Activated gamma-delta T cell treated with Interleukin-2 at 50 U/mL for 16 hours (primary cell): ENCODE measurements at places on chromosomes 6 and 20.

GRCh38 chr6:110814102-110815014, 911 bp downstream of the CDK19 start:
- DNase-seq: peak; percentile 50

DNA sequence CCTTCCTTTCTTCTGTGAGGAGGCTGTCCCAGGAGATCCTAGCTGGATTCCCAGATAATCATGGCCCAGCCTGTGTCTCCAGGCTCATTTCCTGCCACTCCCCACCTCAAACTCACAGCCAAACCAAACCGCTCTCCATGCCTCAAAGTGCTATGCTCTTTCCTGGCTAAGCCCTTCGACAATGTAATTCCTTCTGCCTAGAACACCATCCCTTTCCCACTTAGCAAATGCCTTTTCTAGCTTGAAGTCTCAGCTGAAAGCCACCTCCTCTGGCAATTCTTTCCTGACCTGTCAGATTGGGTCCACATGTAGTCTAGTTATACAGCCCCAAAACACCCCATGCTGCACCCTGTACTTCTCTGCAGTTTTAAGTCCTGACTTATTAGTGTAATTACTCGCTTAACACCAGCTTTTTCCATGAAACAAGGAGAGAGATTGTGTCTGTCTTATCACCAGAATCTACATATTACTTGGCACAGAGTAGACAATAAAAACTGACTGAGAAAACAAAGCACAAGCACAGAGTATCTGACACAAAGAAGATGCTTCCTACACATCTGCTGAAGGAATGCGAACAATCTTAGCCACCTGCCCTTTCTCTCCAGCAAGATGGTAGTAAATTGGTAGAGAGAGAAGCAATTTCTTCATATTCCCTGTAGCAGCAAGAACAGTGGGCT, 5.4 kb downstream of the TRIM26 start:
- no peak for DNase-seq

DNA sequence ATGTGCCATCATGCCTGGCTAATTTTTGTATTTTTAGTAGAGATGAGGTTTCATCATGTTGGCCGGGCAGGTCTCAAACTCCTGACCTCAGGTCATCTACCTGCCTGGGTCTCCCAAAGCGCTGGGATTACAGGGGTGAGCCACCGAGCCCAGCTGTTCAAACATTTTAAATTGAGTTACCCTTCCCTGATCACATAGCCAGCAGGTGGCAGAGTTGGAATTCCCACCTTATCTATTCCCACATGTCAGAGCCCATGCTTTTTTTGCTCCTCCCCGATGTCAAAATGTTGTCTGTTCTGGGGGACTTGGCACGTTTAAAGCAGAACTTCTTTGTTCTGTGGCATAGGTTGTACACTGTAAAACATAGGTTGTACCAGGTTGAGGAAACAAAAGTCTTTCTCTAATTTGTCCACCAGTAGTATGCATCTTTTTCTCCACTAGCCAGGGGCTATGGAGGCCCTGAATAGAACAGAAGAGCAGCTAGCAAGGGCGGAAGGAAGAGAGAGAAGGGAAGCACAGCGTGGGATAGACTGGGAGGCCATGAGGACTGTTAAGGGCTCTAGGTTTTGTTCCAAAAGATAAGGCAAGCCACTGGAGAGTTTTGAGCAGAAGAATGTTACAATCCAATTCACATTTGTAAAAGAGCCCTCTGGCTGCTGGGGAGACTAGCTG, 7.3 kb upstream of the LBP start:
- DNase-seq: no peak

GRCh38 chr20:10432079-10432478, 1.9 kb downstream of the MKKS start:
- DNase-seq: no peak

- DNase-seq: no peak
Observed at GRCh38 chr6:30283761-30284160, 43.0 kb upstream of the TRIM39 start.

GRCh38 chr20:17875981-17876385, 92.6 kb downstream of the SNX5 start:
- no peak for DNase-seq

- no peak for DNase-seq
Observed at GRCh38 chr6:111898452-111898851, 25.2 kb upstream of the FYN start.

DNA sequence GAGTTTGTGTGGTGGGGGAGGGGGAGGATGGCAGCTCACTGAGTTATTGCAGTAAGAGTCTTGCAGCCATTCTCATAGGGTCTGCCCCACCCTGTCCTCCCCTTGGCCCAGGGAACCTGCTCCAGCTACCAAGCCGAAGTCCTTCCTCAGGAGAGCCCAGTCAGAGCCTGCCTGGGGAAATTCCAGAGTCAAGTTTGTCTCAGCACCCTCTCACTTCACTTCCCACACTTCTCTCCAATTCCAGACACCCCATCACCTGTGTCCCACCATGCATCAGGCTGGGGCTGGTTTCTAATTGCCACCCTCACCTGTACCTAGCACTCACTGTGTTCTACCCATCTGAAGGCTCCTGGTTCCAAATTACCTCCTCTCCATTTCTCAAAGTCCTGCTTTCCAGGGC, 10.3 kb upstream of the SLC22A16 start:
- no peak for DNase-seq

GRCh38 chr20:10622657-10623418, 51.0 kb downstream of the JAG1 start:
- no peak for DNase-seq

DNA sequence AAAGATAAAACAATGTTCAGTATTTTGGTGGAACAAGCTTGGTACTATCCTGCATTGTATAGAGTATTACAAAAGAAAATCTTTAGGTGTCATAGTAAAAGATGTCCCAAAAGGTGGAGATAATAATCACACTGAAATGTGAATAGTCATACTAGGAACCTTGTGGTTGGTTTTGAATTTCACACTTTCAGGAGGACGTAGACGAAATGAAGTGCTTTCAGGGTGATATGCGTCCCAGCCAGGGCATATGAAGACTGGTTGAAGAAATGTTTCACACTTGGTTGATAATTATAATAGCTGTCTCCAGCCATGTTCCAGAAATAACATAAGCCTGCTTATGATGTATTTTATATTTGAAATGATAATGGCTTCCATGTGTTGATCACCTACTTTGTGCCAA, 60.4 kb downstream of the SCAND1 start:
- DNase-seq: no peak

DNA sequence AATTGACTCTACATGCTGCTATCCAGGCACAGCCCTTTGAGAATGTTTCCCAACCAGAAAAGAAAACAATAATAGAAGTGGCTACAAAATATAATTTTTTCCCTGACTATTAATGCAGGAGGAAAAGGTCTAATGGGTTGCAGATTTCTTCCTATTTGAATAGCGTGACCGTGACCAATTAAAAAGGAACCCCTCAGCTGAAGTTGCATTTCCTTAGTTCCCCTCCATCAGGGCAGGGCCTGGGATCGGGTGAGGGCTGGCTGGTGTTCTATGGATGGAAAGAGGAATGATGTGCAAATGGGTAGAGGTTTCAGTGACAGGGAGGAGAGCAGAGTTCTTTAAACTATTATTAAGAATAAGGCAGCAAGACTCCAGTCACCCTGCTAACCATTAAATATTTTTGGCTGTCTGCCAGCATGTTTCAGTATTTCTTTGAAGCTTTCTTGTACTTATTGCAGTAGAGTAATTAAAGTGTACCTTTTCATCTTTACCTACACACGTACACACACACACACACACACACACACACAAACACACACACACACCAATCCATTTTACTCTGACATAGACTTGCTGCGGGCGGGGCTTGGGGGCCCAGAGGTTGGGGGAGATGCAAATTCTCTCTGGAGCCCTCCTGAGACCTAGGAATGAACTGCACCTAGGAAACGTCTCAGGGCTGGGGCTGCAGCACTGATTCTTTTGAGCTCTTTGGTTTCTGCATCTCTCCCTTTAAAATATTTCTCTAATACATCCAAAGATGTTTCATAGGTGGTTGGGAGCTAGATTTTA, 154.8 kb upstream of the SLC35B3 start:
- no peak for DNase-seq

- no peak for DNase-seq
Observed at GRCh38 chr6:97732045-97732444, 449.0 kb upstream of the MMS22L start.
